ENCODE measurements at places on chromosomes 4 and X.

DNA sequence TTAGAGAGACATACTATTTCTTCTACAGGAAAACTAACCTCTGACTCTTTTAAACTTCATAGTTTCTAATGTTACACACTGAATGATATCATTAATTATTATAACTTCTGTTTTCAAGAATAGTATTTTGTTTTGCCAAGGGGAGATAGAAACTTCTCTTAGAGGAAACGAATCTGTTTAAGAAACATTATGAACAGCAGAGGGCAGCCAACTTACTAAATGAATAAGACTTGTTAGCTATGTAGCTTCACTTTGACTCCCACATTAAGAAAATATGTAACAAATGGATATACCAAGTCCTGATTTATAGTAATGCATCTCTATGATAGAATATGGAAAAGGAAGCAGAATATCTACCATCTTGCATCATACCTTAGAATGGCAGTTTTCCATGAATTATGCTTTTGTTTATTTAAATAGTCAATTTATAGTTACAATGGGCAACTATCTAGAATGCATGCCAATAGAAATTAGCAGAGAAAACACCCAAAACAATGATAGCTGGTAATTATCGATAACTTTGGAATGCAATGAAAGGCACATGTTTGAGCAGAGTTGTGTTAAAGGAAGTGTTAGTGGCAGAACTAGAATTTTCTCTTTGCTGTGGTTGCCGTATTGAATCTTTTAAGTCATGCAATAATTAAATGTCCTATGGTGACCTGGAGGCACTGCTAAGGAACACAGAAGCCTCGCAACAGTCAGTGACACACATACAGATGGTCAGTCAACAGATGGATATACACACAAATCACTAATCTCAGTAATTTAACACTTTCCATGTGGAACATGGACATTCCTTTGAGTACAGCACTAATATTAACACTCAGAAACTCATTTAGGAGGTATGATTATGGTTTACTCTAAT is 105.7 kb upstream of the PDLIM3 start:
- no peak for DNase-seq
- H3K4me3 ChIP-seq: no peak overlapping the region
- no peaks in the 10 kb centered on the region for H3K27me3 ChIP-seq

- H3K27me3 ChIP-seq: no peaks in the 10 kb centered on the region
- H3K4me1 ChIP-seq: no peaks in the 10 kb centered on the region
- DNase-seq: no peak
- H3K27ac ChIP-seq: no peak overlapping the region
- no peak overlapping the region for H3K4me3 ChIP-seq
These were observed 350.1 kb downstream of the AR start for GRCh38 chrX:67893931-67894330.

- no peak overlapping the region for H3K27ac ChIP-seq
- no peaks in the 10 kb centered on the region for H3K36me3 ChIP-seq
- no peaks in the 10 kb centered on the region for H3K4me1 ChIP-seq
These were observed 57.5 kb upstream of the GIMD1 start for GRCh38 chr4:106426069-106426468.

- no peak overlapping the region for H3K4me3 ChIP-seq
- no peaks in the 10 kb centered on the region for H3K4me1 ChIP-seq
- DNase-seq: no peak
- no peak overlapping the region for H3K27ac ChIP-seq
These were observed 264.6 kb upstream of the HAND2 start for GRCh38 chr4:173794662-173795061.

DNA sequence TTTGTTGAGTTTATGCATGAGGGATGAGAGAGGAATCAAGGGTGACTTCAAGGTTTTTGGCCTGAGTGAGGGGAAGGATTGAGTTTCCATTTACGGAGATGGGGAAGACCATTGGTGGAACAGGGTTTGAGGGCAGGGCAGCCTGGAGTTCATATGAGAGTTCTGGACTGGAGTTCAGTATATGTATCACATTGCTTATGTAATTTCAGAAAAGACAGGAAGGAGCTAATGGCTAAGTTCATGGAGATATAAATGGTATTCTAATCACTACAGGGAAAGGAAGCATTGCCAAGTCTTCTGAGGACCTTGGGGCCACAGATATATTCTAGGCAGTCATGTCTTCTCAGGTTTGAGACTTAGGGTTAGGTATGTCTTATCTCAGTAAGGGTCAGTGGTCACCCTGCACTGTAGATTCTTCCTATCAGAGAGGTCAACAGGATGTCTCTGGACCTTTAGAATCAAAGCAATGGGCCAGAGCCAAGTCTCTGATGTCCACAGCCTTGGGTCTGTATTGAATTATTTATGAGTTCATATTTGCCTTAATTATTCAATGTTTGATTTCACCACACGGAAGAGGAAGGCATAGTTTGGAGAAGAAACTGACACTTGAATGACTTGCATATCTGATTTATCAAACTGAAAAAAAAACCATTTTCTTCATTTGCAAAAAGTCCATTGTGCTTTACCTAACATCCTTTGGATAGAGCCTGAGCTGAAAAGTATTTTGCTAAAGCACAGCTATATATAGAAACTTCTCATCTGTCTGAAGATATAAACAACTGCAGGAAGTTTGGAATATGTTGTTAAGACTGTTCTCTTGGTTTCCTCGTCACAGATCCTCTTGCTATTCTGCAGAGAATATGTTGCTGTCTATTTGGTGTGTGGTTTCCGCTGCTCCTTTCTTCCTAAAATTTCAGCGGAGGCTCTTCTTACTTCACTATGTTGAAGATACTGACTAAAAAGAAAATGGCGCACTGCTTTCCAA is 139.5 kb downstream of the PDGFRA start:
- H3K4me3 ChIP-seq: no peak overlapping the region
- no peaks in the 10 kb centered on the region for H3K27me3 ChIP-seq
- no peaks in the 10 kb centered on the region for H3K4me1 ChIP-seq
- no peaks in the 10 kb centered on the region for H3K36me3 ChIP-seq
- no peak overlapping the region for H3K27ac ChIP-seq

- H3K36me3 ChIP-seq: no peaks in the 10 kb centered on the region
- H3K4me1 ChIP-seq: no peaks in the 10 kb centered on the region
- DNase-seq: no peak
These were observed 200.4 kb downstream of the ADGRL3 start for GRCh38 chr4:61400439-61401038.

DNA sequence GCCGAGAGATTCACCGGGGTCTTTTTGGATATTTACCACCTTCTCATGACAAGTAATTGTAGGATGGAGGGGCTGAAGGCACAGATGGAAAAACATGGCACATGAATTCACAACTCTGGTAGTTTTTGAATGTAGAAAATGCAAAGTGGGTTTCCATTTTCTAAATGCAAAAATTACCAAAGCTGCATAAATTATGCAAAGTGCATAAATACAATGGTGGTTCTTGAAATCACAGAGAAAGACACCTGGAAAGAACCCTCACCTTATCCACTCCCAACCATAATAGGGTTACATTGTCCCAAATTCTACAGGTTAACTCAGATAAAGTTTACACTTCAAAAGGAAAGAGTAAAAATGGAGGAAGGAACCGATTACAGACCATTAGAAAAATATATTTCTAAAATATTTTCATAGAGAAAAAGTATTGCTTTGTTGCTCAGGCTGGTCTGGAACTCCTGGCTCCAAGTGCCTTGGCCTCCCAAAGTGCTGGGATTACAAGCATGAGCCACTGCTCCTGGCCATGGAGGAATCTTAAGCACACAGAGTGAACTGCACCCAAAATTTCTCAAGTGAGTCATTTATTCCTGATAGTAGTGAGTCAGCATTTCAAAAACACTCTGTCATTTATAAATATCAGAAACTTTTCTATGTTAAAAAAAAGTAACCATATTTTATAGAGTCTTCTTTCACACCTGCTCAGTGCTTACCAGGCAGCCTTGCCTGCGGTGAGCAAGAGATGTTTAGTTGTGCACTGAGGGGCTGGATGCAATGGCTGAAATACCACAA is 101.4 kb downstream of the FIP1L1 start:
- no peak overlapping the region for H3K4me3 ChIP-seq
- H3K4me1 ChIP-seq: no peaks in the 10 kb centered on the region
- no peak overlapping the region for H3K27ac ChIP-seq

GRCh38 chrX:133461231-133461630 is 45.9 kb upstream of the GPC4 start:
- H3K27ac ChIP-seq: no peak overlapping the region
- no peaks in the 10 kb centered on the region for H3K27me3 ChIP-seq
- H3K4me3 ChIP-seq: no peak overlapping the region
- no peaks in the 10 kb centered on the region for H3K4me1 ChIP-seq
